ENCODE measurements at places on chromosomes 4 and X.

GRCh38 chrX:14872355-14872754 is 514 bp downstream of the FANCB start:
- no peak for DNase-seq

GRCh38 chrX:68659385-68659784 is 11.9 kb downstream of the STARD8 start:
- no peak for DNase-seq

DNA sequence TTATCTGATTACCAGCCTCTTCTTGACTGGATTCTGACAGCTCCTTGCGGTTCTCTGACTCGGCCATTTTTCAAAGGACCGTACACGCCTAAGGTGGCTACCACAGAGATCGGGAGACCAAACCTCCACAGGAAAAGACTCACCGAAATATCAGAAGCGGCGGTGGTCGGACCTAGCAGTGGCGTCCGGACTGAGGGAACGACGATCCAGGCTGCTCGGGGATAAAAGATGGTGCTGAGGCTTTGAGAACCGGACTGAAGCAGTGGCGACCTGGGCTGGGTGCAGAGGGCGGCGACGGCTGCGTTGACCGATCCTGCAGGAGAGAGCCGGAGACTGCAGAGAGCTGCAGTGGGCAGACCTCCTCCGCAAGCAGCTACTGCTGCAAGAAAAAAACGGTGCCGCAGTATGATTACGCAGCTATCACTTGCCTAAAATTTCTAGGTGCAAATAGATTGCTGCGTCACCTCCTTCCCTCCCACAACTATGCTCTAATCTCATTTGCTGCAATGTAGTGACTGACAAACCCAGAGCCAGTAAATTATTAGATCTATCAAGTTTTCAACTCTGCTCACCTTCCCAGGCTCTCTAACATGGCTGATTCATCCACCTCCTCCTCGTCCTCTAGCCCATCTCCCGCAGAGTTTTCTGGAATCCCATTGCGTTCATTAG is at the start of gene NAP1L2:
Gene NAP1L2 (minus strand): TSS at position 426 of the 669 bp plus-strand sequence. CDS start 359 bp downstream, at position 67.
- peak; percentile 8 for DNase-seq

DNA sequence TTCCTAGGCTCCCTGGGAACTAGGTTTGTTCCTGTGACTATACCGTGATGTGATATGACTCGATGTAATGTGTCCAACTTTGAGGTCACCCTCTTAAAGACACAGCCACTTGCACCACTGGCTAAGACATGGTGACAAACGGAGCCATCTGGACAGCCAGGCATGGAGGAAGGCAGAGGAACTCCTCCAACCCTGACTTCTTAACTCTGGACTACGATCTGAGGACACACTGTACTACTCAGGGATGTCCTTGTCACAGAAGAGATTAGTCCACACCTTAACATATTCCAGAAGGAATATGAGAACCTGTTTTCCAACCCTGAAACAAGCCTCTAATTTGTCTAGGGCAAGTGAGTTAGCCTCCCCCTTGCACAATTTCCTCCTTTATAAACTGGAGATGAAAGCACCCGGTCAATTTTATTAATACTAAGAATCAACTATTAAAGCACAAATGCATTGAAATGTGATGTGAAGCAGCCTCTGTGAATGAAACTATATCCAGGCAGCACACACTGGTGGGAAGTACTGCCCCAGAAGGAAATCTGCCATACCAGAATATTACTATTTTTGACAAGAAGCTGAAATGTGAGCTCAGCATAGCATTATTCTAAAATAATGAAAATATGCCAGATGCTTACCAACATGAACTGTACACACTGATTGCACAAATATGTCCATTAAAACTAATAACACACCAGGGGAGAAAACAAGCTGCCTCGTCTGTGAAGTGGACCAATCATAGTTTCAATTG is 47.3 kb downstream of the TSPAN5 start:
- no peak for DNase-seq

DNA sequence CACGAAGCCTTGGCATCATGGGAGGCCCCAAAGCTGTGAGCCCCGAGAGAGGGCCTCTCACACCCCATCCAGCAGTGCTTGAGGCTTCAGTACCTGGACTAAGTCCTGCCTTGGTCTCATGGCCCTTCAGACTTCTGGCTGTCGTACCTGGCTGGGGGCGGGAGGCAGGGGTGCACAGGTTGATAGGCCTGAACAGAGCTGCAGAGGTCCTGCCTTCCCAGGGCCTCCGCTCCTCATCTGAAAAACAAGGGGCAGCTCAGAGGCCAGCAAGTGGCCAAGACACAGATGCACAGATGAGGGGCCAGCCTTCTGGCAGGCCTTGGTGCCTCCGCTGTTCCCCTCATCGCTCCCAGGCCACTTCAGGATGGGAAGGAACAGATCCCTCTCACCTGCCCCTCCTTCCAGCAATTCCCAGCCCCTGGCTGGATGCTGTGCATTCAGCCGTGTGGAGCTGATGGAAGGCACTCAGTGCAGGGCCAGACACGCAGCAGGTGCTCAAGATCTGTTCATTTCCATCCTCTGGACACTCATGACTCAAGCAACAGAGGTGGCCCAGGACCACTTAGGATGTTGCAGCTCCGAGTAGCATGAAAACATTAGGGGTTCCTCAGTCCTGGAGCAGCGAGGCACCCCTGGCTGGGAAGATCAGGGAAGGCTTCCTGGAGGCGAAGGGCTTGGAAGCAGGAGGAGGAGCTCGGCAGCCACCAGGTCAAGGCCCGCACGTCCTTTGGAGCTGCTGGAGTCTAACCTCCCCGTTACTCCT is 1.4 kb downstream of the ZNF185 start:
- DNase-seq, result no peak

- DNase-seq, result no peak
Observed at GRCh38 chrX:6227453-6227835, 1.2 kb downstream of the NLGN4X start.

DNA sequence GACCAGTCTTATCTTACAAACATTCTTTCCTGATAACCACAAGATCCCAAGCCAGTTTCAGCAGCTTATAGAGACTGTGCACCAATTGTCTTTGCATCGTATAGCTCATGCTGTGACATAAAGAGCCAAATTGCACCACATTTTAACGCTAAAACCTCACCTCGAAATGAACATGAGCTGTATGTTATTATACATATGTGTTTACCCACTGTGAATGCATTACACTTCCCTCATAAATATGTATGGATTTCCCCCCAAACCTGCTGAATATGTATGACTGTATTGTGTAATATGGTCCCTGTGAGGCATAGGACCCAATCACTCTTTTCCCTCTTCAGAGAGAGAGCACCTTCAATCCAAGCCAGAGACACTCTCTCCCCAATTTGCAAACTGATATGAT is 692.4 kb downstream of the NLGN4X start:
- DNase-seq, result no peak

GRCh38 chr4:112748352-112748878 is 111.5 kb downstream of the LARP7 start:
- DNase-seq, result no peak
